CD8-positive, alpha-beta T cell (primary cell): ENCODE measurements at places on chromosomes 3 and 15.

DNA sequence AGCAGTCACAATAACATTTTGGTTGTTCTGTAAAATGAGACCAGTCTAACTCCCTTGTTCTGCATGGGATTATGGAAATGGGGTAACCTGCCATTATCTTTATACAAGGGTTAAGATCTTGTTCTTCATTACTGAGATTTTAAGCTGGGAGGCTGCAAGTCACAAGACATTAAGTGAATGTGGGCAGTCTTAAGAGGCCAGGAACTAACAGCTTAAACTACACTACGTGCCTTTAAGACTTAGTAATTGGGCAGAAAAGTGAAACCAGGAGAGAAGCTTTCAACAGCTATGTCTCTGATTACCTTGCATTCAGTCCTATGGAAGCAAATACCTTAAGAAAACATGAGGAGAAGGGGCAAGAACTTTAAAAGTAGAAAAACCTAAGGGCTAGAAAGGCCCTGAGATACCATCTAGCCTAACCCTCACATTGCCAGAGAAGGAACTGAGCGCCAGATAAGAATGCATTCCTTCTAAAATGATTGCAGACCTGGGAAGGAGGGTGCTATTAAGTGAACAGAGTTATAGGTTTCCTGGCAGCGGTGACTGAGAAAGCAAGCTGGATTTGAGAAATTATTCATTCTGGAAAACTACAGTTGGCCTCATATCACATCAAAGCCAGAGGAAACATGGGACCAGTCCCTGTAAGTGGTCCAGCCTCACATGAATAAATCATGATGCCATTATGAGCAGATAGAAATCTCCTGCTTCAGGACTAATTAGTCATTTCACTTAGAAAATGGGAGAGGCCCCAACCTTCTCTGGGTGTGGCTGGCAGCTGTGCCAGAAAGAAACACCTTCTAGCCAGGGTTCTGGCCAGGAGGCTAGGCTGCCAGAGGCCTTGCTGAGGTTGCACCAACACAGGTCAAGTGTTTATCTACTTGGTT lies 32.9 kb downstream of the DAPK2 start:
- no peak for DNase-seq

DNA sequence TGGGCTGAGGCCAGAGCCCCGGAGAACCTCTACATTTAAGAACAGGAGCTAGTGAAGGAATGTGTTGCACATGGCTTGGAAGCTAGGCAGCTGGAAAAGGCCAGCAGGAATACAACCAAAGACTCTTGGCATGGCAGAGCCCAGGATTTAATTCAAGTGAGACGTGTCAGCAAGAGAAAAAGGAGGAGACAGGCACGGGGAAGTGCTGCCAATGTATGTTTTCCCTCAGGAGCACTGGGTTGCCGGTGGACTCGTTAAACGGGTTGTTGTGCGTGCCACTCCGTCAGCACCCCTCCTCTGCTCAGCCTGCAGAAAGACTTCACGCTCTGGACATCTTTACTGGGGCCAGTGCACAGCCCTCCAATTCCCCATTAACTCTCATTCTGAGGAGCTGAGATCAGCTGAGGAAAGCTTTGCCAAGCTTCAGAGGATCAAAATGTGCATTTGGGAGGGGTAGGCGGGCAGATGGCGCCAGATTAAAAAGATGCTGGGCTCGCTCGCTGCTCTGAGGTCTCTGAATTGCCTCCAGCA lies 103.7 kb downstream of the PDZRN3 start:
- no peak for DNase-seq

DNA sequence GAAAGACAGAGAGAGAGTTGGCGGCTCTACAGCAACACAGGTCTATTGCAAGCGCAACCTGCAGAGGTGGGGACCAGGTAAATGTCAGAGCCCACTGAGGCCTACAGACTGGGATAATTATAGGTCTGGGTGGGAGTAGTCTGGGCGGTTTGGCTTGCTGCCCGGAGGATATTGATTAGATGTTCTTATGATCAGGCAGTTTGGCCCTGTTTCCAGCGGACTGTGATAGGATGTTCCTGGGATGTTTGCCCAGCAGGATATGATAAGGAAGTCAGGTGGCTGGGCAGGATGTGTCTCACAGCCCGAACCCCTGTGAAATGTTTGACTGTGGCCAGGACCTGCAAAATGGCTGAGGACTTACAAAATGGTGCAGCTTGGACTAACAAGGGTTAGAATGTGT lies 364.9 kb downstream of the NAALADL2 start:
- no peak for DNase-seq

DNA sequence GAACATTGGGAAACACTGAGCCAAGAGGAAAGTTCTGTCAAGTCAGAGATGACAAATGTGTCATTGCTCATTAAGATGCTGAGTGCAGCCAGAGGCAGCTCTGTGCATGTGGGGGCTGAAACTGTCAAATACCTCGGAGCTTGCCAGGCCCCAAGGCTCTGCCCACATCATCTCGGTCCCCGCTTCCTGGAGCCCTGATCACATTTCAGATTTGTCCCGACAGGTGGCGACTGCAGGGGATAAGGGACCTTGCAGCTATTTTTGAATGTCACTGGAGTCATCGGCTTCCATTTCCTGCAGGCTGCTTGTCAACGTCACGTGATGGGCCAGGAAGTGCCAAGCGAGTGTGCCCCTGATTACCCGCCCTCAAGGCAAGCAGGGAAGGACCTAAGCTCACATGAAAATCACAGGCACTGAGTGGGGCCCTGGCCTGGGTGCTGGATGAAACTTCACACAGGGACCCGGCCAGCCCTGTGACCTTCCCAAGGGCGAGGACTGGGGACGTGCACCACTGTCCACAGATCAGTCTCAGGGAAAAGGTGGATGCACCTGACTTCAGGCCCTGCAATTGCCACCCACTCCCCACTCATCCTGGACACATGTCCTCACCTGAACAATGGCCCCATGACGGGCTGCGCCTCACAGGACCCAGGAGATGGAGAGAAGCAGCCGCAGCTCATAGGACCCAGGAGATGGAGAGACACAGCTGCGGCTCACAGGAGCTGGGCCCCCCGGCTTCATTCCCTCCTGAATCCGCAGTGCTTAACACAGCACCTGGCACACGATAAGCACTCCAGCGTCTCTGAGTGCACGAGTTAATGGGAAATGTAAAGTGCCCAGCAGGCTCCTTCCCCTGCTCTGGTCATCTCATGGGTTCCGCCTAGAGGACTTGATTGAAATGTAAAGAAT lies 73.4 kb downstream of the NUP210 start:
- peak; percentile 57 for DNase-seq

DNA sequence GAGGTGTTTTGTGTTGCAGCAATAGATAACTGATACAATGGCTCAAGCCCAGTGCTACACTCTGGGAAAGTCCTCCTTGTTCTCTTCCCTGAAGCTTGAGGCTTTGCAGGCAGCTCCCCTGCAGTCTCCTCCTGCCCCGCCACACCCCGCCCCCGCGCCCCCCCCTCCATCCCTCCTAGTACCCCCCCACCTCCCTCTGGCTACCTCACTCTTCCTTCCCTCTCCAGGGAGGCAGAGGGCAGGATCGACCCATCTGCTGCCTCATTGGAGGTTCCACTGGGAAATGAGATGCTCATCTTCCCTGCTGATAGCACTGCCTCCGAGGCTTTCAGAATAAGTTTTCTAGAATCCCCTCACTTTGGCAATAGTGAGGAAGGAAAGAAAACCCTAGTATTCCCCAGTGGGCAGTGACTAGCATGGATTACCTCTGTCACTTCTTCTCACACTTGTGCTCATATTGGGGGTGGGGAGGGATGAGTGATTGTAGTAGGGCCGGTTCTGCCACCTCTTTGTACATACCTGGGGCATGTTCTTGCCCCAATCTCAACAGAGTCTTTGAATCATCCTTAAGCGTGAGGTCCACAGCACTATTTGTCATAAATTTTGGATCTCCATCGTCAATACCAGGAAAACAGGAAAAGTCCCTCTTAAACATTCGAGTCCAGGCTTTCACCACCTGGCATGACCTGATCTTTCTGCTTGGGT lies 16.3 kb upstream of the RAB7A start:
- DNase-seq = no peak

GRCh38 chr3:186940967-186941366 lies 10.6 kb downstream of the ST6GAL1 start:
- DNase-seq = no peak

DNA sequence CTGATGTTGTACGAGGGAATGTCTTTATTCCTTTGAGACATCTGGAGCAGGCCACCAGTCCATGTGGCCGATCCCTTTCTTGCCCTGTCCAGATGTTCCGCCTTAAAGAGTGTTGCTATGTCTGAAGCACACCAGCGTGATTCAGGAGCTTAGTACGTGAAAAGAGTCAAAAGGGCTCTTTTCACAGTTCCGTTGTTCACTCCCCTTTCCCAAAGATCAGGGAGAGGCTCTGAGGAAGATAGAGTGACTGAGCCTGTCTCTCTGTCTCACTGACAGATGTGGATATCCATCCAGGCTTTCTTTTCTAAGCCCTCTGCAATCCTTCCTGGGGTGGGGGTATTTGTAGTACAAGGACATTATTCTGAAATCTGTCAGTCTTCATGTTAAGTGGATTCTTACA lies 262.5 kb upstream of the LRTM1 start:
- no peak for DNase-seq
